ENCODE measurements at places on chromosomes 5 and 9.

GRCh38 chr9:72497447-72498046 lies 23.9 kb upstream of the TMC1 start:
- DNase-seq, result no peak

- no peak for DNase-seq
These were observed 6.2 kb downstream of the COX7C start for GRCh38 chr5:86623785-86624483.

DNA sequence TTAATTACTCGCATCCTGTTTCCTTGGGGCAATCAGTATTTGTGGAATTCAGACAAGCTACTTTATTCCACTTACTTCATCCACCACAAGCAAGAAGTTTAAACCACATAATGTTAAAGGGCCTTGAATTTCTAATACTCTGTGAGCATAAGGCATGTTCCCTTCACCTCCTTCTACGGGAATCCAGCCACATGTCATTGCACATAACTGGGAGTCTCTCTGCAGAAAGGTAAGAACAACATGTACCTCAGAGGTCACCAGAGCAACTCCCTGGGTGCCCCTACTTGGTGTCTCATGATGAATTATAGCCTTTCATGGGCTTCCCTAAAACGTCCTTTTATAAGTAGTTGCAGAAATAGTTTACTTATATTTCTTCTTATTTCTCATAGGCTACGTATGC lies 553.2 kb downstream of the DTWD2 start:
- no peak for DNase-seq

DNA sequence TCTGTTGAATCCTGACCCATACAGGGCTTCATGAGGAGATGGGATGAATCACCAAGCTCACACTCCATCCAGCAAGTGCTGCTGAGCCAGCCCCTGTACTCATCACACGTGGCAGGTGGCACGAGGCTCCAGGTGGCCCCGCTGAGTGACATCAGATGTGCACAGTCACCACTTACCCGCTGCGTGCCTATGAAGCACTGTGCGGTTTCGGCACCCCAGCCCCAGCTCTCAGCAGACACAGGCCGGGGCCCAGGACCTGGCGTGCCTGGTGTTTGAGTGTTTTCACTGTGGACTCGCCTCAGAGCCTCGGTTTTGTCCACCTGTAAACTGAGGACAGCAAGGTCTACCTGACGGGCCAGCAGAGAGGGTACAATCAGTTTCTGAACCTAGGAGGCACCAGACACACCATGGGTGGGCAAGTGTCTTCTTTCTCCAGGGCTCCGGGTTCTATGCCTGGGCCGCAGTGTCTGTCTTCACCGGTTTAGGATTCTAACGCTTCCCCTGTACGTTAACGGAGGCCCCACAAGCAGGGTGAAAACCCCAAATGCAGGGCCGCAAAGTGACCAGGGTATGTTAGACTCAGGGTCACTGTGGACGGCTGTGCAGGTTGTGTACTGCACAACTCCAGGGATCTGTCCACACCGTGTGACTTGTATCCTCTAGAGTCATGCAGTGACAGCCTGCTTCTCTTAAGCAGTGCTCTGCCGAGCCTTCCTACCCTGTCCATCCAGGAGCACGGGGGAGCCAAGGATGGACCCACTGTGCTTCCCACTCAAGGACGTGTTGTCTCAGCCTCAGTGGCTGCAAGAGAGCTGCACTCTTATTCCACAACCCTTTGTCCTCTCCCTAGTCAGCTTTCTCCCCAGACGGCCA lies 44.3 kb upstream of the COL5A1 start:
- no peak for DNase-seq

DNA sequence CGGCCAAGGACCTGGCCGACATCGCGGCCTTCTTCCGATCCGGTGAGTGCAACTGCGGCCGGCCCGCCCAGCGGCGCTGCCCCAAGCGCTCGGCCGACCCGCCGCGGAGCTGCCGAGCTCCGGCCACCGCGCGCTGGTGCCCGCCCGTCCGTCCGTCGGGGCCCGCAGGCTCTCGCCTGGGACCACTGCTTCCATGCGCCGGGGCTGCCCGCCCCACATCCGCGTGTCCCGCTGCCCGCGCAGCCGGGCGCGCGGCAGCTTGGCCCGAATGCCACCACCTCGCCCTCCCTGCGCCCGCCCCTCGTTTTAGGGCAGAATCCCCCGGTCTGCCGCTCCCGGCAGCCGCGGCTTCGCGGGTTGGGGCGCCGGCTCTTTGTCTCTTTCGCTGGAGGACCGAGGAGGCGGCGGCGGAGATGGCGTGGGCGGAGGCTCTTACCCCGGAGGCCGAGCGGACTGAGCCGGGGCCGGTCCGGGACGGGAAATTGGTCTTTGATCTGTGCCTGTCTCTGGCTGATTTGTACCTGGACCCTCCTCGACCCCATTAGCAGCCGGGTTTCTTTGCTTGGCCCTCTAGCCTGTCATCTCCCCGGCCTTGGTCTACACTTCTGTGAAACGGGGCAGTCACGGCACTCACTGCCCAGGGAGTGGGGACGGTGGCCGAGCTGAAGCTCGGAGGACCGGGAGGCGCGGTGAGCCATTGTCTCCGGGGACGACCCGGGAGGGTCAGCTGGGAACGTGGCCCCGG lies 871 bp downstream of the TRIO start:
- DNase-seq, result peak; percentile 5

DNA sequence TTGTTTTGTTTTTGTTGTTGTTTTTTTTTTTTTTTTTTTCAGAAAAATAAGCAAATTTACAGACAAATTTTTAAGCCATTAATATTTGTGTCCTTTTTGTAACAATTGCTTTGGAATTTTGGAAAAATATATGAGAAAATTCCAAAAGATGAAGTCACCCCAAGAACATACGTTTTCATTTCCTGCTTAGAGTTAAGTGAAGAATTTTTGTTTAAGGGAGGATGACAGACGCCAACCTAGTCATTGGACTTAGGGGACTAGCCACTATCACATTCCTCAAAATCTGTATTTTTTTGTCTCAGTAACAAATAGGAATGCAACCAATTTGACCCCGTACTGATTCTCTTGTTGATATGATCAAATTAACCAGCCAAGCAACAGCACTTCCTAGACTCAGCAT lies 433.9 kb upstream of the SLC30A5 start:
- DNase-seq, result no peak

DNA sequence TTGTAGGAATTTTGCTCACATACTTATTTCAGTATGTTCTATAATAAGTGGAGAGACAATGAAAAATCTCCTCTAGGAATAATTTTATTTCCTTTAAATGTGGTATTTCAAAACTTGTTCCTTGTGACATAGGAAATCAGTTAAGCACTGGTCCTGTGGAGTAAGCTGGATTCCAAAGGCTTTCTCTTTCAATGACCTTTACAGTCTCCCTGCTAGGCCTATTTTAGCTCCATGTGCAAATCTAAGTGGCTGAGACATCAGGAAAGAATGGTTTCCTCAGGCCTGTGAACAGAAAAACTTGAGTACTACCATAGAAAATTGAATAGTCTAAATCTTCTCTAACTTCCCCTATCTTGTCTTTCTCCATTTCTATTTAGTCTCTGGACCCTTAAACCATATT lies 514.2 kb upstream of the TLE4 start:
- no peak for DNase-seq

DNA sequence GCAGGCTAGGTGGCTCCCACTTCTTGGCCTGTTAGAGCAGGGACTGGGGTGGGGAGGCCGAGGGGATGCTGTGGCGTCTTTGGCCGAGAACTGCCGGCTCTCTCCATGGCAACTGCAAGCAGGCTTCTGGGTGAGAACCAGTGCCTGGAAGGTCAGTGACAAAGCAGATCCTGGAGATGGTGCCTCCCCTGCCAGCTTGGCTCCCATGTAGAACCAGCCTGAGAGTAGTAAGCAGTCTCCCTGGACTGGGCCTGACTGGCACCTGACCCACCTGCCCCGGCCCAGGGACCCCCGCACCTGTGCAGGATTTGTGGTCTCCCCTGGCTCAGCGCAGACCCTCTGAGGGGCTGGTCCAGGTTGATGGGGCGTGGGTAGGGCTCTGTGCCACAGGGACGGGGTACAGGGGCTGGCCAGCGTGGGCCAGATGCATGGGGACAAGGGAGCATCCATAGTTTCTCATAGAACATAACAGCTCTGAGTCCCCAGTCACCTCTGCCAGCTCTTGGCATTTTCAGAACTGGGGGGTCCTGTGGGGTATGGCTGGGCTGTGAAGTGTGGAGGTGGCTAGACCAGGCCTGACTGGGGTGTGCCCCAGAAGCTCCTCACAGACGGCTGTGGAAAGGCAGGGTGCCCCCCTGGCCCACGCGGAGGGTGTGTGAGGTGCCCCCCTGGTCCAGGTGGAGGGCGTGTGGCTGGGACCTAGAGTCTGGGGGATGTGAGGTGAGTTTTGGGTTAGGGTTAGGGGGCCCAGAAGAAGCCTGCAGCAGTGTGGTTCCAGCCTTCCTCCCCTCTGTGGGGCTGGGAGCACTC lies 22.2 kb downstream of the CACNA1B start:
- DNase-seq, result no peak

- no peak for DNase-seq
These were observed 5.9 kb downstream of the ARSB start for GRCh38 chr5:78979117-78979742.

- no peak for DNase-seq
These were observed 109.3 kb downstream of the UGCG start for GRCh38 chr9:112005939-112006338.

- DNase-seq, result no peak
These were observed 32.2 kb downstream of the NSA2 start for GRCh38 chr5:74798977-74799911.

GRCh38 chr9:20549053-20549452 lies 73.2 kb downstream of the MLLT3 start:
- DNase-seq, result no peak

- DNase-seq, result no peak
These were observed 120.5 kb downstream of the FEM1C start for GRCh38 chr5:115424030-115424429.

DNA sequence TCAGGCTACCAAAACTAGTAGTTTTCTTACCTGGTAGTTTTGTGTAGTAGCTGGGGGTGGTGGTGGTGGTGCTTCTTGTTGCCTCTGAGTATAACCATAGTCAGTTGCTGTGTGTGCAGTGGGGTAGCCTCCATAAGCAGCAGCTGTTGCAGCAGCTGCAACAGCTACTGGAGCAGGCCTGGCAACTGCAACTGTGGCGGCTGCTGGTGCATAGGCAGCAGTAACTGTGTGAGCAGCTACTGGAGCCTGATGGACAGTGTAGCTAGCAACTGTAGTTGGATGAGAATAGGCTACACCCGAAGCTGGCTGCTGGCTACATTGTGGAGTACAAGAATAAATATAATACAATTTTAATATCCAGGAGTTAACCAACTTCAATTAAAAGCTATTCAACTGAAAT lies 24.7 kb downstream of the ZFR start:
- no peak for DNase-seq

DNA sequence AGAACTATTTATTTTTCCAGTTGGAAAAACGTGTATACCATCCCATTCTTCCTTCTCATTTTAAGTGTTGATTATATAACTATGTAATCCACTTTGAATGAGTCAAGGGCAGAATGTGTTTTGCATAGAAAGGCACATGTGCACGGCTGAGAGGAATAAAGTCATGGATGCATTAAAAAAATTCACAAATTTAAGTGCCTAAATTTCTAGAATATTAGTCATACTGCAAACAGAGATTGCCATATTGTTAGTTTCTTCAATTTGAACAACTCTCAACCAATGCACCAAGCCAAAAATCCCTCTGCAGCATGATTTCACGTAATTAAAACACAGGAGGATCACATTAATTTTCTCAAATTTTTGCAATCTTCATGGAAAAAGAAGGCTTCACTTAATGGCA lies 166.3 kb downstream of the MPDZ start:
- no peak for DNase-seq

GRCh38 chr9:38286357-38286756 lies 106.1 kb upstream of the ALDH1B1 start:
- no peak for DNase-seq

DNA sequence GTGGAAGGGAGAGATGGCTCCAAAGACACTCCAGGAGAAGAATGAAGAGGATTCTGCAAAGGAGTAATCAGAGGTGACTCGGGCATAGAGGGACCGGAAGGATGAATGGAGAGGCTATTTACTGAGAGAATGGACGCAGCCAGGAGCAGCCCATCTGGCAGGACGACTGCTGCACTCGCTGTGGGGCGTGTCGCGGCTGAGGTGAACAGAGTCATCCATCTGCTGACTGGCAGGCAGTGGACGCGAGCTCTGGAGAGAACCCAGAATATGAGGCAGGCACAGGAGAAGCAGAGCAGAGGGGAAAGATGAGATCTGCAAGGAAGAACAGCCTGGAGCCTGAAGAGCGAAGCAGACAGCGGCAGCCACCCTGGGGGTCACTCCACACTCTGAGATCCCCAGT lies 16.4 kb downstream of the FGF1 start:
- no peak for DNase-seq

DNA sequence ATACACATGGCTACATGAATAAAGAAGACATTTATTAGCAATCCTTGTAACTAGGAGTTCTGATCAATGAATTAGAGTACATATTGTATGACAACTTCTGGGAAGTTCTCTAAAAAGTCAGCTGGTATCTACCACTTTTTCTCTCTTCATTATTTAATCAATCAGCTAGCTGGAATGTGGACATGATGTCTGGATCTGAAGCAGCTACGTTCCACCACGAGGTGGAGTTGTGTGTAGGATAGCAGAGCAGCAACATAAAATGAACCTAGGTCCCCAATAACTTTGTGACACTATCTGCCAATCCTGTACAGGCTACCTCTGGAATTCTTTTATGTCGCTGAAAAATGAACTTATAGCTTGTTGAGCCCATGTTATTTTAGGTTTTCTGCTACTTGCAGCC lies 32.9 kb upstream of the ENTREP1 start:
- DNase-seq, result no peak

GRCh38 chr5:137287569-137287968 lies 211.6 kb downstream of the SPOCK1 start:
- no peak for DNase-seq

DNA sequence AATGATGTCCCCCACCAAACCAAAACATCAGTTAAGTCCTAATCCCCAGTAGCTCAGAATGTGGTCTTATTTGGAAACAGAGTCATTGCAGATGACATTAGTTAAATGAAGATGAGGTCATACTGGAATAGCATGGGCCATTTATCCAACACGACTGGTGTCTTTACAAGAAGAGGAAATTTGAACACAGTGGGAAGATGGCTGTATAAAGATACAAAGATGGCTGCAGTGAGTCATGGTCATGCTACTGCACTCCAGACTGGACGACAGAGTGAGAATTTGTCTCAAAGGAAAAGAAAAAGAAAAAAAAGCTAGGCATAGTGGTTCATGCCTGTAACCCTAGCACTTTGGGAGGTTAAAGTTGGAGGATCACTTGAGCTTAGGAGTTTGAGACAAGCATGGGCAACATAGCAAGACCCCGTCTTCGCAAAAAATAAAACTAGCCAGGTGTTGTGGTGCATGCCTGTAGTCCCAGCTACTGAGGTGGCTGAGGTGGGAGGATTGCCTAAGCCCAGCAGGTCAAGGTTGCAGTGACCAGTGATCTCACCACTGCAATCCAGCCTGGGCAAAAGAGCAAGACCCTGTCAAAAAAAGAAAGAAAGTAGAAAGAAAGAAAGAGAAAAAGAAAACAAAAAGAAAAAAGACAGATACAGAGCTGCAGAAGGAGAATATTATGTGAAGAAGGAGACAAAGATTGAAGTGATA lies 130.0 kb upstream of the CDKN2B start:
- DNase-seq, result no peak

- no peak for DNase-seq
These were observed 183.0 kb upstream of the EFNA5 start for GRCh38 chr5:107853696-107854095.
